SJCRH30 (cell line): ENCODE measurements at places on chromosomes 12 and 14. TPM values are rescaled to one million over a fixed set of nuclear protein-coding genes. Genes with fewer than 3 reads are reported as not detected.

The NKX2-8 gene
- not detected in 2 replicates for total RNA-seq

The GLIPR1L1 gene
- not detected in 2 replicates for total RNA-seq

The FAM90A1 gene
- 0.04 TPM in 1 of 2 replicates, not detected in the other for total RNA-seq

The PARPBP gene
- 53.3 and 59.8 TPM in 2 replicates for total RNA-seq

The PTPRO gene
- total RNA-seq = 0.15 and 0.22 TPM in 2 replicates

The TBX5 gene
- not detected in 2 replicates for total RNA-seq
